ENCODE measurements at places on chromosomes 1 and 21.

GRCh38 chr1:66557157-66557556, 23.2 kb downstream of the SGIP1 start:
- no peak for DNase-seq

DNA sequence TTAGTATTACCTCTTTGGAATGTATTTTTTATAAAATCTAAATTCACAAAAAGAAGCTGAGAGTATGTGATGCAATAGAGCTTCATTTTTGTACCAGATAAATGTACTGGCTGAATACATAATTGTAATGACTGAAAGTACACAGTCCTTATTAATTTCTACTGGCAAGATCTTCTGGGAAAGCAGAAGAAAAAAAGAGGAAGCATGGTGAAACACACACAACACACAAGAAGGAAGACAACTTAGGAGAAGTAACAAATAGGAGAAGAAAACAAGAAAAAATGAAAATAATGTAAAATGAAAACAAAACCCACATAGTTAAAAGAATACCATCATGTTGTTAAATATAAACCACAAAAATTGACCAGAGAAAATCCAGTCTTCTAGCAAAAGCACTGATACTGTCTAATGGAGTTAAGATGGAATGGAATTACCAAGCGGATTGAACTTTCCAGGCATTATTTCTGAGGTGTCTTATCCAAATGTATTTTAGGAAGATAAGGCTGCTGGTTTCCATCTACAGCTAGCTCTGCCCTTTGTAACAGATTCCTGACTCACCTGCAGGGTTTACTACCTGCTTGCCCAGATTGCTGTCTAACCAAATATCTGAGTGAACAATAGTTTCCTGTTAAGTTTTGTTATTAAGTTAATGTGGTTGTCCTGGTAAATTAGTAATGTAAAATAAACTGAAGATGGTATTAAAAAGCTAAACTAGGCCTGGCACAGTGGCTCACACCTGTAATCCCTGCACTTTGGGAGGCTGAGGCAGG, 4.5 kb upstream of the COP1 start:
- peak; percentile 59 for DNase-seq

DNA sequence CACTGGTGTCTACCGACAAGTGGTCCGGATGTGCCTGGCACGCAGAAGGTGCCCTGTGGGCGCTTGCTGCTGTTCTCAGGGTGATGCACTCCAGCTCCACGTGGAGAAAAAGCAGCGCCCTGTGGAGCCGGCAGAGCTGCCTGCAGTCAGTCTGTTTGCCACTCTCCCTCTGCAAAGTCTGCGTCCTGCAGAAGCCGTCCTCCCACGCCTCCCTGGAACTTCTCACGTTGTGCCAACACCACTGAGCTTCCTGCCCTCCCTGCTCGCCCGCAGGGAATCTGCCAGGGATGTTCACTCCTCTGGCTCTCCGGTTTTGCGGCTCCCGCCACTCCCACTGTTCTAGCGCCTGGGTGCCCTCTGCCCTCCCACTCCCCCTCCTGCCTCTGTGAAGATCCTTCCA, 19.8 kb upstream of the UBXN10 start:
- DNase-seq, result peak; percentile 89

GRCh38 chr1:11558276-11558675, 79.3 kb downstream of the DISP3 start:
- peak; percentile 20 for DNase-seq

GRCh38 chr1:71196685-71197084, 115.8 kb upstream of the ZRANB2 start:
- DNase-seq, result peak; percentile 20

DNA sequence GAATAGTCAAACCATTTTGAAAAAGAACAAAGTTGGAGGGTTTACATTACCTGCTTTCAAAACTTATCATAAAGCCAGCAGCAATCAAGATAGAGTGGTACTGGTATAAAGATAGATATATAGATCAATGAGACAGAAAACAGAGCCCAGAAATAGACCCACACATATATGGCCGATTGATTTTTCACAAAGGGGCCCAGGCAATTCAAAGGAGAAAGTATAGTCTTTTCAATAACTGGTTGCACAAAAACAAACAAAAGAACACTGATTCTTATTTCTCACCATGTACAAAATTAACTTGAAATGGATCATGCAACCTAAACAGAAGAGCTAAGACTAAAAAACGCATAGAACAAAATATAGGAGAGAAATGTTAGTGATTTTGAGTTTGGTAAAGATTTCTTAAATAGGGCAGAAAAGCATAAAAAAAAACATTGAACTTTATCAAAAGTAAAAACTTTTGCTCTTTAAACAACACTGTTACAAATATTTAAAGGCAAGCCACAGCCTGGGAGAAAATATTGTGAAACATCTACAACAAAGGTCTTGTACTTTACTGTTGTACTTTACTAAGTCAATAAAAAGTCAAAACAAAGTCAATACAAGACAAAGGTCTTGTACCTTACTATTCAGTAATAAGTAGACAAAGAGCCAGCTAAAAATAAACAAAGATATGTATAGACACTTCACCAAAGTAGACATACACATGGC, 50.2 kb downstream of the ST3GAL3 start:
- no peak for DNase-seq

- DNase-seq, result no peak
Observed at GRCh38 chr21:23886828-23887724, 1720.2 kb downstream of the MRPL39 start.

GRCh38 chr1:36148821-36149236, 457 bp downstream of the TRAPPC3 start:
- no peak for DNase-seq

GRCh38 chr1:97787231-97787630, 133.6 kb downstream of the DPYD start:
- DNase-seq, result no peak

GRCh38 chr1:164777518-164777917, 218.5 kb downstream of the PBX1 start:
- DNase-seq, result no peak

GRCh38 chr1:96338622-96339021, 383.0 kb upstream of the PTBP2 start:
- DNase-seq, result peak; percentile 10

GRCh38 chr1:71097428-71097827, 16.6 kb upstream of the ZRANB2 start:
- no peak for DNase-seq

DNA sequence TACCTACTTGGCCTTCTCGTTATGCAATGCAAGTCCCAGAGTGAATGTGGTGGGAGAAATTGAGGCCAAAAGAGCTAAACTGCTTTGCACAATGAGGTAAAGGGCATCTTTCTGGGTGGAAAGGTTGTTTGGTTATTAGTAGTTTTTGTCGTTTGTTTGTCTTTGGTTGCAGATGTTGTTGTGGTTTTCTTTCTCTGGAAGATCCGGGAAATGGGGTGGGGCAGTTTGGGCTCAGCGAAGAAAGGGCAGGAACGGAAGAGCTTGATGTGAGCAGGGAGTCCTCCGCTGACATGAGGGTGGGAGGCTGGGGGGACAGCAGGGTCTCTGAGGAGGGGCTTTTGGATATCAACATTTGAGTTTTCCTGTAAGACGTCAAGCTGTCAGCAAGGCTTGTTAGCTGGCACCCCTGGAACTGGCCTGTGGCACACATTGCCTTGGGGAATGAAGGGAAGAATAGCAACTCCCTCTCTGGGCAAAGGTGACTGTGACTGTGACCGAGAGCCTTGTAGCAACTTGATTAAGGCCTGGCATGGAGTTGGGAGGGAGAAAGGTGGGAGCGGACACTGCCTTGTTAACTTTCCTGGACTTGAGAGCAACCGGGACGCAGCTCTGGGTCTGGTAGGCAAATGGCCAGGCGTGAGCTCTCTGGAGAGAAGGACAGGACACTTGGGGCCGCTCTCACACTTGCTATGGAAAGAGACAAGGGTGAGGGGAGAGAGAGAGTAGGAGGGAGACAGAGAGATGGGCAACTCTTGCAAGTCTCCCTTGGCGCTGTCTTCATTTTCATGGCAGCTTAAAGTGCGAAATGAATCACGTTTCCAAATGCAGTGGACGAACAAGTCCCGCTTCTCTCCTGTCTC, 15.4 kb upstream of the OPRD1 start:
- DNase-seq, result no peak

DNA sequence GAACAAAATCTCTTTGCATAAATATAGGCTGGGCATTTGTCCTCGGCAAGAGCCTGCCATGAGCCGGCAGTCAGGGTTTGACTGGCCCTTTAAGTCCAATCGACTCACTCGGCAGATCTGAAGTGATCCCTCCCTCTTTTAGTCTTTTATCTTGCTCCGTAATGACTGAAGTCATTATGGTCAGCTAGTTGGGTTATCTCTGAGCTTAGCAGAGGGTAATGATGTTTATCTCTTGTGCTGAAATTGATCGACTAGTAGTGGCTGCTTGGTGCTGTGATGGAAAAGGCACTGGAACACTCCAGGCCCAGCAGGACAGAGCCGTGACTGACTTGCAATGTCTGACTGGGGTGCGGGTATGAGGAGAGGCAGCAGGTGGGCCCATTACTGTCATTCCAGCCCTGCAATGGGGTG, 468 bp upstream of the ABCA4 start:
- no peak for DNase-seq

DNA sequence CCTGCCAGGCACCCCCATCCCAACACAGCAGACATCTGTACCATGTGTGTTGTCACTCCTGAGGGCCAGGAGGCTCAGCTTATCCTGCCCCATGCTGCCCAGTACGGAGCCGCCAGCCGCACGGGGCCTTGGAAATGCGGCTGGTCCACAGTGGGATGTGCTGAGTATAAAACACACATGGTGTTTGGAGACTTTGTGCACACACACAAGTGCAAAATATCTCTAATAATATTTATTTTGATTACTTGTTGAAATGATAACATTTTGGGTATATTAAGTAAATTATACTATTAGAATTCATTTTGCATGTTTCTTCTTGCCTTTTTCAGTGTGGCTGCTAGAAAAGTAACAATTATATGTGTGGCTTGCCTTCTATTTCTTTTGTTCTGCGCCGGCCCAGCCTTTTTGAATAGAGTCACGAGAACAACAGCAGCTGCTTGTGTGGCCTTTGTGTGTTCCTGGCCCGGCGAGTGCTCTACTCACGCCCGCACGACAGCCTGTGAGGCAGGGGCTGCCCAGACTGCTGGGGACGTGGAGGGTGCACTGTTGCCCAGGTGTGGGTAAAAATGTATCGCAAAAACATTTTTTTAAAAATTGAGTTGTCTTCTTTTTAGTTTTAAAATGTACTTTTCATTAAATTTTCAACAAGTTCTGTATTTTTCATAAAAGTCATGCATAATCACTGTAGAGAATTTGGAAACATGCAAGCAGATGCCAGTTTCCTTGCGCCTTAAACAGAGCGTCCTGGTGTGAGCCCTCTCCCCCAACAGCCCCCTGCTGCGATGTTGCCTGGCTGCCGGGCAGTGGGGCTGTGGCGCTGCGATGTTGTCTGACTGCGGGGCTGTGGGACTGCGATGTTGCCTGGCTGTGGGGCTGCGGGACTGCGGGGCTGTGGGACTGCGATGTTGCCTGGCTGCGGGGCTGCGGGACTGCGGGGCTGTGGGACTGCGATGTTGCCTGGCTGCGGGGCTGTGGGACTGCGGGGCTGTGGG, 35.5 kb downstream of the COQ8A start:
- DNase-seq, result no peak

DNA sequence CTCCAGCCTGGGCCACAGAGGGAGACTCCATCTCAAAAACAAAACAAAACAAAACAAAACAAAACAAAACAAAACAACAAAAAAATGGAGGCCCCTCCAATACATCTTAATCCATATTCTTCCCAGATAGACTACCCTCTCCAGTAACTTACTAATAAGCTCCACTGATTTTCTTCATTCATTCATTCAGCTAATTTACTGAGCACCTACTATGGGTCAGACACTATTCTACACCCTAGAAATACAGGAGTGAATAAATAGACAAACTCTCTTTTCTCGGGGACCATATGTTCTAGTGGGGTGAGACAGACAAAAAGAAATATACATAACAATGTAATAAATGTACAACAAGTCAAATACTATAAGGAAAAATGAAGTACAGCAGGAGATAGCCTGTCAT, 7.8 kb upstream of the CDC20 start:
- DNase-seq, result no peak

DNA sequence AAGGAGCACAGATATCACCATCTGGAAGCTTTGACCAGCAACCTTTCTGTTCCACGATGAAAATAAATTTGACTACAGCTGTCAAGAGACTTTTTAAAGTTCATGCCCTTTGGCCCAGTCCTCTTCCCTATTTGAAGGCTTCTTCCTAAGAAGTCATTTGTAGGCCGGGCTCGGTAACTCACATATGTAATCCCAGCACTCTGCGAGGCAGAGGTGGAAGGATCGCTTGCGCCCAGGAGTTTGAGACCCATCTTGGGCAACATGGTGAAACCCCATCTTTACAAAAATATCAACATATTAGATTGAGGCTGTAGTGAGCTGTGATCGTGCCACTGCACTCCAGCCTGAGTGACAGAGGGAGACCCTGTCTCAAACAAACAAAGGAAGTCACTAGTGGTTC, 58.3 kb upstream of the IFFO2 start:
- no peak for DNase-seq

GRCh38 chr1:230282157-230282556, 144.0 kb downstream of the PGBD5 start:
- no peak for DNase-seq

DNA sequence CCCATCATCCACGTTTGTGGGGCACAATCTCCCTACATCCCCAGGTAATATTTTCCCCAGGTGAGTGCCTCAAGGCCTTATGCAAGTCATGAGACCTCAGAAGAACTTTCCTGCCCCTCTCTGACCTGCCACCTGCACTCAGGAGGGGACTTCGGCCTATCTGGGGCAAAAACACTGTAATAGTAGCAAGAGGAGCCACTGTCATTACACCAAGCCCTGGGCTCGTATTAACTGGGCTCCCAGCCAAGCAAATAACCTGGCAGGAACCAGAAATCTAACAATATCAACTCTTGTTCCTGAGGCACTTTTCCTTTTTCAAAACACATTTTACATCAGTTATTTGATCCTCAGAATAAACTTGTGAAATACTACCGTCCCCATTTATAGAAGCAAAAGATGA, 30.9 kb downstream of the LAMB3 start:
- DNase-seq, result no peak

DNA sequence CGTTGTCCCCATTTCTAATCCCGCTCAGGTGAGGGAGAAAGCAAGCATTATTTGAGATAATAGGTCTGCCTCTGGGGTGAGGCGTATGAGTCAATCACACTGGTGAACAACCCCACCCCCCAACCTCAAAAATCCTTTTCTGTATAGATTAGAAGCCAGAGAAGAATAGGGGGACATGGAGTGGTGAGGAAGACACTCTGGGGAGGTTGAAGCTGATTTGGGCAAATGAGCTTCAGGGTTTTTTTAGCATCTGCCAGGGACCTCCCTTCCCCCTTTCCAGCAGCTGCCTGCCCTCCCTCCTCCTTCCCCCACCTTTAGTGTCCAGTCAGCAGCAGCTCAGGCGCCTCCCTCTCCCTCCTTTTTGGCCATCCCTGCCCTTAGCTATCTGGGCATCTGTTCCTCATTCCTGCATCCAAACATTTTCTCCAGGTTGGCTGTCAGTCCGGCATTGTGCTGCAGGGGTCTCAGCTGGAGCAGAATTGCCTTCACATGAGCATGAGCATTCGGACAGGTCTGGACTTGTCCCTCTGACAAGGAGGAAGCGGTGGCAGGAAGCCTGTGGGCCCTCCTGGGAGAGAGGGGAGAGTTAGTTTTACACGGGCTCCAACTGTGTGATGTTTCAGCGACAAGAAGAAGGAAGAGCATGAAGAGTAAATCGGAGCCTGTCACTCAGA, 30.8 kb upstream of the PTGFRN start:
- DNase-seq, result peak; percentile 74

GRCh38 chr1:201126832-201127754, at the start of gene ASCL5:
Gene ASCL5 (minus strand): TSS chr1:201127184. CDS start chr1:201115372, 11,812 bp downstream.
- DNase-seq, result no peak

All from NB4 (cell line).